A172 (cell line): ENCODE measurements at places on chromosomes 2 and 18. TPM values are rescaled to one million over a fixed set of nuclear protein-coding genes. Genes with fewer than 3 reads are reported as not detected.
A peak's percentile ranks its signal among the peaks of the same experiment; 100 is the strongest.

Gene SH2D6
- total RNA-seq, result 0.22 and 1.0 TPM in 2 replicates

Gene ACTG2
- total RNA-seq, result not detected in 2 replicates

Gene SH3YL1
- total RNA-seq, result 21.4 and 22.5 TPM in 2 replicates

Gene ACAA2
- 56.9 and 61.0 TPM in 2 replicates for total RNA-seq

Gene SPATA3
- total RNA-seq, result not detected in 2 replicates

Gene CCDC150
- 4.4 and 6.9 TPM in 2 replicates for total RNA-seq

Gene KIF1A
- total RNA-seq, result 4.1 and 6.4 TPM in 2 replicates

Gene CAPN14
- not detected in 2 replicates for total RNA-seq

Gene FAM228A
- total RNA-seq, result not detected in 2 replicates

Gene PRSS56
- total RNA-seq, result not detected in 2 replicates

Gene SH3RF3
- total RNA-seq, result 2.1 and 3.6 TPM in 2 replicates

Gene ATP6V1B1
- total RNA-seq, result 0.93 TPM in 1 of 2 replicates, not detected in the other

Gene RAPH1
- total RNA-seq, result 11.2 and 15.5 TPM in 2 replicates

Gene LYG2
- not detected in 2 replicates for total RNA-seq

Gene ANKRD30B
- total RNA-seq, result 26.2 and 32.3 TPM in 2 replicates

Gene TRMT61B
- total RNA-seq, result 17.6 and 26.9 TPM in 2 replicates

DNA sequence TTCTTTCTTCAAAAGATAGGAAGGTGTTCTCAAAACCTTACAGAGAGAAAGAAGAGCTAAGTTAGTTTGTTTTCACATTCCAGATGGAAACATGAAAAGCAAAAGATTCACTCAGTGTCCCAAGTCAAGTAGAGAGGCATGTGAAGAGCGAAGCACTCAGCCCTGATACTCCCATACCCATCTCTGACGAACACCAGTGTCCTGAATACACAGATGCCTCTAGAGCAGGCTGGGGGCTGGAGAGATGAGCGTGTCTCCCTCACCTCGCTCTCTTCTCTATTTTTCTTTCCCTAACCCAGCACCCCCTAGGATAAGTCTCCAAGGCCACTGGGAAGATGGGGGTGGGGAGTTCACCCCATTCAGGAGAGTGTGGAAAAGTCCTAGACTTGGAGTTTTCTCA, 227.8 kb downstream of the TMEM163 start:
- DNase-seq, result no peak

- DNase-seq, result peak; percentile 46
Observed at GRCh38 chr2:37324786-37325624, at the start of gene PRKD3. PRKD3 (minus strand) TSS chr2:37324833; CDS start chr2:37316524, 8,309 bp downstream.

- no peak for DNase-seq
Observed at GRCh38 chr2:154589514-154589913, 109.0 kb upstream of the KCNJ3 start.

GRCh38 chr2:174510583-174511189, 23.9 kb upstream of the GPR155 start:
- peak; percentile 18 for DNase-seq

DNA sequence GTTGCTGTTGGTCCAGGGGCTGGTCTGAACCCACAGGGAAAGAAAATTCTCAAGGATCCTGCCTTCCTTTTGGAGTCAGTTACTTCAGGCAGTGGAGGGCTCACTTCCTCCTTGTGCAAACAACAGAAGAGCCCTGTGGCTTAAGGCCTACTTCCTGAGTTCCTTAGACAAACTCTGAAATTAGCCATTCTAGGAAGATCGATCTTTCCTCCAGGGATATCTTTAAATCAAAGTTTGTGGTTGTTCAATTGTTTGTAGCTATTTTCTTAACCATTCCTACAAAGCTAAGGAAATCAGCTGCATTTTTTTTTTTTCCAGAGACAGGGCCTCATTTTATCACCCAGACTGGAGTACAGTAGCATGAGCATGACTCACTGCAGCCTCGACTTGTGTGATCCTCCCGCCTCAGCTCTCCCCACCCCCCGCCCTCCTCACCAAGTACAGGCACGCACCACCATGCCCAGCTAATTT, 156.0 kb downstream of the TANC1 start:
- peak; percentile 79 for DNase-seq

GRCh38 chr2:20172273-20173055, 52.5 kb downstream of the SDC1 start:
- DNase-seq, result no peak

GRCh38 chr2:235634435-235635158, 140.8 kb downstream of the AGAP1 start:
- DNase-seq, result peak; percentile 27

DNA sequence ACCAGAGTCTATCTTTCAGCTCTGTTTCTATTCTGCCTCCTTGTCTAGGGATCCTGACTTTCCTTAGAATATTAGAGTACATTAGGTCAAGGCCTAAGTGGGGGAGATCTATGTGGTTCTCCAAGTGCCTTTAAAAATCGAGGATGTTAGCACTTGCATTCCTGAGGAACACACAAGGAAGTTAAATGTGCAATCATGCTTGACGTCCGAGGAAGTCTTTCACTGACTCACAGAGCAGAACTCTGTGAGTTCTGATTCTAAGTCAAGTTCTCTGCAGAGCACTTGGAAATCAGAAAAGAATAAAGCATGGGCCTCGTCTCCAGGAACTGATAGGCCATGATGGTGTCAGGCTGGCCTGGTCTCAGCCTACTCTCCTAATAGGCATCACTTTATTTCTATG, 17.2 kb downstream of the FHOD3 start:
- DNase-seq, result peak; percentile 61

GRCh38 chr18:10562773-10563160, 36.9 kb downstream of the NAPG start:
- DNase-seq, result no peak

DNA sequence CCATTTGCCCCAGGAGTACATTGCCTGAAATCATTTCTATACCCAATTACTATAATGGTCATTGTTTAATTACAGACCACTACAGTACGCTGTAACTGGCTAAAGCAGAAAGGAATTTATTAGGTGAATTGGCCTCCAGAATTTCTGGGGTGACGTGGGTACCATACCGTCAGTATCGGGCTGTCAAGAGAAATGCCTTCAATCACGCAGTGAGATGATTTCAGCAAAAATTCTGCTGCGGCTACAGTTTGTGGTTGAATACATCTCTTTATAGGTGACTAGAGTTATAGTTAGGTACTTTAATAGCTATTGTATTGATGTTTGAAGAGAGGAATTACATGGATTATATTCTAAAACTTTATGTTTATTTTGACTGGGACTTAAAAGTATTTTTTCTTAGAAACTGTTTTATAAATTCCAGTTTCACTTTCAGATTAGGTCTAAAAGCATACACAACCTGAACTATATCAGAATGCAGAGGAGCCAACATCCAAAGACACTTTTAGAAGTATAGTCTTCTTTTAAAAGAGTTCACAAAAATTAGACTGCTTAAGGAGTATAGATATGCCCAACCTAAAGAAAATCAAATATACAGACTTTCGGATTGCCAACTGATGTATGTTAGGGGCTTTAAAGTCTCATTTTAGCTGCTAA, 128.4 kb downstream of the TTC27 start:
- DNase-seq, result no peak

GRCh38 chr2:181317511-181317910, 139.7 kb upstream of the ITGA4 start:
- DNase-seq, result no peak

- DNase-seq, result no peak
Observed at GRCh38 chr2:236744716-236745115, 175.1 kb downstream of the ACKR3 start.

- DNase-seq, result peak; percentile 51
Observed at GRCh38 chr18:58263055-58263957, 219.3 kb downstream of the NEDD4L start.

GRCh38 chr18:49228187-49228586, 232.3 kb downstream of the DYM start:
- no peak for DNase-seq

DNA sequence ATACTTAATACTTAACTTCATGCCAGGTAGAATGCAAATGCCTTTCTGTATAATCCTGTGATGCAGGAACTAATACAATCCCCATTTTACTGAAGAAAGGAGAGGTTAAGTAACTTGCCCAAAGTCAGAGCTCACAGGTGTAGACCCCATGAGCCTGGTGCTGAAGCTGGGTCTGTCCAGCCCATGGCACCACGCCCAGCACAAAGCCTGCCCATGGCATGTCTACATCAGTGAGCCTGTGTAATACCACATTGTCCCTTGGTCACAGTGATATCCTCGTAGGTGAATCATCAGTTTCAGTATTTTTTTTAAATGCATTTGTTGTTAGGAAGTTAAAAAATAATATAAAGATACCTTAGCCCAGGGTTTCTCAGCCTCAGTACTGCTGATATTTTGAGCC, 69.9 kb upstream of the MCFD2 start:
- DNase-seq, result peak; percentile 75

GRCh38 chr18:54316071-54316820, 41.4 kb downstream of the STARD6 start:
- DNase-seq, result no peak

- no peak for DNase-seq
Observed at GRCh38 chr18:62616331-62616805, 93.5 kb downstream of the ZCCHC2 start.

GRCh38 chr2:96072746-96073145, 38.0 kb upstream of the GPAT2 start:
- DNase-seq, result no peak

- DNase-seq, result no peak
Observed at GRCh38 chr2:134252092-134252750, 1.7 kb upstream of the MGAT5 start.

GRCh38 chr2:46091961-46092667, 205.1 kb upstream of the EPAS1 start:
- DNase-seq, result no peak

DNA sequence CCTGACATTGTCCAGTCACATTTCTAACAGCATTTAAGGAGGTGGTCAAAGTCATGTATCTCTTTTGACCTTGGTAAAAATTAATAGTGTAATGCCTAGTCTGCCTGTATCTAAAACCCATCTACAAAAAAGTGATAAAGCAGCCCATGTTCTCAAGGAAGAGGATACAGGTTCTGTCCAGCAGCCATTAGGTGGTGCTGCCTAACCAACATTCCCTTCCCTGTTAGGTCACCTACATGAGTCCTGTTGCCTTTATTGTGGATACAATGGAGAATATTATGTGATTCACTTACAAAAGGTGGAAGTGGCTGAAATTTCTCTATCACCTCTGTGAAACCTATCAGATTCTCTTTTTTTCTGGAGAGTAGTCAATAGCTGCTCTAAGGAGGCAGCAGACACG, 52.5 kb downstream of the AQP4 start:
- DNase-seq, result no peak

GRCh38 chr2:160371251-160372009, 122.2 kb downstream of the RBMS1 start:
- DNase-seq, result no peak

DNA sequence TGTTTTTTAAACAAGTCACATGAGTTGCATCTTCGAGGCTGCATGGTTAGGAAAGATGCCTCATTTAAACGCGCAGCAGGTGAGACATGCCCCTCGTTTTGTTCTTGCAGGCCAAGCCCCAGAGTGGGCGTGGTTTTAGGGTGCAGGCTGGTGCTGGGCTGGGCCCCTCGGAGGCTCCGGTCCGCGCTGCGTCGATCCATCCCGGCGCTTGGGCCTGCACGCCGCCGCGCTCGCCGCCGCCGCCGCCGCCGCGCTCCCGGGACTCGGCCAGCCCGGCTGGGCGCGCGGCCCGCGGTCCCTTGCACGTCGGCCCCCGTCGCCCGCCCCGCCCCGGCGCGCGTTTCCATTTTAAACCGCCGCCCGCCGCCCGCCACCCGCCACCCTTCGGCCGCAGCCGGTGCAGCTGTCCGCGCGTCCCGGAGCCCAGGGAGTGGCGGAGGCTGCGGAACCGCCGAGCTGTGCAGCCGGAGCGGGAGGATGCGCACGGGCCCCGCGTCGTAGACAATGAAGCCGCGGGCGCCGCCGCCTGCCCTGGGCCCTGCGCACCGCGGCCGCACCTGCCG, 175.5 kb downstream of the AGAP1 start:
- peak; percentile 49 for DNase-seq

DNA sequence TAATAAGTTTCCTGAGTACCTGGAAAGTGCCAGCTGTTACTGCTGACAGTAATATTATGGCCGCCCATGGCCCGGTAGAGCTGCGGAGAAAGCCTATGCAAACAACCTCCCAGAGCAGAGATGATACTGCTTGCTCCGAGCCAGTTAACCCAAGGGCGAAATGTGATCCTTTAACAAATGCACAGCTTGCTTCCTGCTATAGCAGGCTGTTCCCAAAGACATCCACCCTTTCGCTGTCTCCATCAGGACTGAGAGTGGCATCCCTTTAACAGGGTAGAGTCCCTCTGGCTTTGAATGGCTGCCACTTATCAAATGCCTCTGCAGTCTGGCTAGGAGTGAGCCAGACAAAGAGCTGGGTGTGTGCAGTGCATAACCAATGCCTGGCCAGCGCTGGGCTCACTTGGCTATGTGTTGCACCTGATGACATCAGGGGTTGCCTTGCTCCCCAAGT, 69.7 kb upstream of the DAPL1 start:
- no peak for DNase-seq

GRCh38 chr2:202152104-202152715, 79.2 kb downstream of the KIAA2012 start:
- DNase-seq, result no peak

DNA sequence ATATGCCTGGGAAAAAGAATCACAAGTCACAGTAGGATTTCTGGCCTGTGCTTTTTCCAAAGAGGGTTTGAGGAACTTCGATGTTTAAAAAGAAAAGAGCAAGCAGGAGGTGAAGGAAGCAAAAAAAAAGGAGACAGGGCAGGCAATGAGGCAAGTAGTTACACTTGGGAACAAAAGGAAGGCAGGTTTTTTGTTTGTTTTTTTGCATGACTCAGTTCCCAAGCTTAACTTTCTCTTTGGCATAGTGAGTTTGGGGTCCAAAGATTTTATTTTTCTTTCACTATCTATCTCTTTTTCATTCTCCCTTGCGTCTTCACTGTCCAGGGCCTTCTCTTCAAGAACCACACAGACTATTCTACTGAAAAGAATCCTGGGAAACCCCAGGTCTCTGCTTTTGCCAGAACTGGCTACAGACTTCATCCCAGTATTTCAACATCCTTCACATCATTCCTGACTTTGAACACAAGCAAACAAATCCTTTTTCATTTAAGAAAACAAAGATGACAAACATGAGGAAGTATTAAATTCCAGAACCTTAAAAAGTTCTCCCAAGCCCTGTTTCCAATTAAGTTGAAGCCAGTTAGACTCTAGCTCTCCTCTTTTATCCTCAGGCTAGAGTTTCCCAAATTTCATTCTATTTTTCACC, 210.7 kb upstream of the RND3 start:
- no peak for DNase-seq

- DNase-seq, result no peak
Observed at GRCh38 chr2:71422786-71423185, 30.6 kb upstream of the DYSF start.

- no peak for DNase-seq
Observed at GRCh38 chr18:11372163-11372562, 222.8 kb upstream of the PIEZO2 start.

- DNase-seq, result peak; percentile 63
Observed at GRCh38 chr2:42618972-42619371, 50.5 kb downstream of the MTA3 start.

DNA sequence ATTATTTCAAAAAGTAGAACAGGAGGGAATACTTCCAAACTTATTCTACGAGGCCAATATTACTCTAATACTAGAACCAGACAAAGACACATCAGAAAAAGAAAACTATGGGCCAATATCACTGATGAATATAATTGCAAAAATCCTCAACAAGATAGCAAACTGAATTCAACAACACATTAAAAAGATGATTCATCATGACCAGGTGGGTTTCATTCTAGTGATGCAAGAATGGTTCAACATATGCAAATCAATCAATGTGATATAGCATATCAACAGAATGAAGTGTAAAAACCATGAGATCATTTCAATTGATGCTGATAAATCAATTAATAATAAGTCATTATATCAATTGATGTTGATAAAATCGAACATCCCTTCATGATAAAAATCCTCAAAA, 22.4 kb upstream of the EML6 start:
- DNase-seq, result no peak

GRCh38 chr2:240384711-240385450, 50.6 kb upstream of the GPC1 start:
- no peak for DNase-seq
